Stimulated activated CD4-positive, alpha-beta T cell treated with anti-CD3 and anti-CD28 coated beads, Interleukin-15, amount 100 ng/mL, for 48 hours (primary cell): ENCODE measurements at places on chromosomes 6 and 20.

DNA sequence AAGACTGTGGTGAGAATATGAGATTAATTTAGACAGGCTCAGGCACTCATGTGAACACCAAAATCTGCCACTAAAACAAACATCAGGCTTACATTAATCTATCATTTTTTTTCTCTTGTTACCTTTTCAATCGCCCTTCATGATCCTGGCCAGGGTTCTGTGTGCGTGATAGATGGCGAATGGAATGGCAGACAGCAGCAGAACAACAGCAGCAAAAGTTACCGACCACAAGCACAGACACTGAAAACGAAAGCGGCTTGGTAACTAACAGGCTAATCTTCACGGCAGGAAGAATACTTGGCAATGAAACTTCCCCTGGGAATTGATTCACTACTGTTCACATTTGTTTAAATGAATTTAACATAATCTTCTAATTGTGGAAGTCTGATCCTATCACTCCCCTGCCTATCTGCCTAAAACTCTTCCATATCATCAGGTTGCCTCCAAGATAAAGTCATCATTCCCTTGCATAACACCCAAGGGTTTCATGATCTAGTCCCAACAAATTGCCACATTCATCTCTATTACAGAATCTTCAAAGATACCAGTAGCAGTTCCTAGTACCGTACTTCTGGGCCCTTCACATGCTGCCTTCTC is 28.7 kb downstream of the PTPRK start:
- DNase-seq = no peak

DNA sequence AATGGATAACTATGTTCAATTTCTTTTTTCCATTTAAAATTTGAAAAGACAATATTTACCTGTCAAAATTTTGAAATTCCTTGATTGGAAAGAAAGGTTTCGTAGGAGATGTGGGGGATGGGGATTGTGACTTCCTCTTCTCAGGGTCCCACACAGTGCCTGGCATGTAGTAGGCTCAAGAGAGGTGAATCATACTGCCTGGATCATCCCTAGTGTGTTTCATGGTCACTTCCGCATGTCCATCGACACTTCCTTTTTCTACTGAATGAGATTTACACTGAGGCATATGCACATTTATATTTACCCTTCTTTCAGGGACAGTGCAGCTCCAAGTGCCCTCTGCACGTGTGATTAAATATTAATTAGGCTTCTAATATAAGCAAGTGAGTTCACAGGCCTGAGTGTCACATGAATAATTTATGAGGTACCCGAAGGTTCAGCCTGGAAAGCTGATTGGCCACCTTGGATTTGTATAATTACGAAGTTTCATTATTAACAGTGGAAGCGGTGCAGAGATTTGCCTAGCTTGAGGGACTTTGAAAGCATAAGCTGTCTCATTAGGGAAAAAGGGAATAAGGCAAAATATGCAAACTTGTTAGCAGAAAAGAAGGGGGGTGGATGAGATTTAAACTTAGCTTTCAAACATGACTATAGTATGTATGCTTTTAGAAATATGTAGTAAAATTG is 177.5 kb upstream of the MMS22L start:
- DNase-seq = no peak

DNA sequence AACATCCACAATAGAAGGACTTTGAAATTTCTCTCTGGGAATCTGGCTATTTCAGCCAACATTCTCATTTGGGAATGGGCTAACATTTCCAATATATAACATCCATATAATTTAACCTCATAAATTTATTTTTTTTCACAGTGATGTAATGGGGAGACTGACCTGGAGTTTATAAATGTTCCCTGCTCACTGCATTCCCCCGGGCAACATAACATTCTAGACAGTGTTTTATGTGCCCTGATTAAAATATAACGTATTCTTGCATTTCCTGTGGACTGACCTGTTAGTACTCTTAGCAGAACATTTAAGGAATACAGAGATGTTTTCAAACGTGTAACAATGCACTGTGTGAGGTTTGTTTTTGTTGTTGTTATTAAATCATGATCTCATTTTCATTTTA is 20.9 kb downstream of the TSHZ2 start:
- DNase-seq = no peak

DNA sequence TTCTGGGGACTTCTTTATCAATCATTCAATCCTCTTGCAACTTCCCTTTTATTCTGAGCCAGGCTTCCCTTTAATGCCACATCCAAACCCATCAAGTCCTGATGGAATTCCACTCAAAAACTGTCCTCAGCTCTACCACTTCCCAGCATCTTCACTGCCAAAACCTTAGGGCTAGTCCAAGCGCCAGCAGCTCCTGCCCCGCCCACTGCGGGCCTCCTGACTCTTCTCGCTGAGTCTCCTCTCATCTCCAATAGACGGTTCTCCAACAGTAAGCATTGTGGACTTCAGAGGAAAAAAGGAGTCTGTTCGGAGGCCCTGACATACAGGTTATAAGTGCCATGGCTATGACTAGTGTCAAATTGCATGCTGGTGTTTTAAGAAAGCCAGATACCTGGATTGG is 38.7 kb upstream of the CNKSR3 start:
- DNase-seq = no peak

- no peak for DNase-seq
Measured at GRCh38 chr6:164832410-164832809, 477.0 kb downstream of the C6orf118 start.

DNA sequence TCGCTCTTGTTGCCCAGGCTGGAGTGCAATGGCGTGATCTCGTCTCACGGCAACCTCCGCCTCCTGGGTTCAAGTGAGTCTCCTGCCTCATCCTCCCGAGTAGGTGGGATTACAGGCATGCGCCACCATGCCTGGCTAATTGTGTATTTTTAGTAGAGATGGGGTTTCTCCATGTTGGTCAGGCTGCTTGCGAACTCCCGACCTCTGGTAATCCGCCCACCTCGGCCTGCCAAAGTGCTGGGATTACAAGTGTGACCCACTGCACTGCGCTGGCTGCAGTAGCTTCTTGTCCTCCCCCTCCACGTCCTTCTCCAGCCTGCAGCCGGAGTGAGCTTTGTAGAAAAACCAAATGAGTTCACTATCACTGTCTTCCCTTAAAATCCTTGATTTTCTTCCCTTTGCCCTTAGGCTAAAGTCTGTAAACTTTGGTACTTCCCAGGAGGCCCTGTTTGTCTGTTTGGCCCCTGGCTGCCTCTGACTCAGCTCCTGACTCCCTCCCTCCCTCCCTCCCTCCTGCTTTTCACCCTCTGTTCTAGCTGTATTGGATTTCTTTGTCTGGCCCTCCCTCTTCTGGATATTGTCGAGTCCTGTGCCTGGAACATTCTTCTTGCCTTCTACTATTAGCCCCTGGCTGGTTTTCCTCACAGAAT is 12.9 kb downstream of the PARD6B start:
- no peak for DNase-seq

- DNase-seq = no peak
Measured at GRCh38 chr6:157512382-157512682, 131.3 kb downstream of the ZDHHC14 start.

- DNase-seq = no peak
Measured at GRCh38 chr6:96394727-96395126, 126.9 kb upstream of the UFL1 start.

DNA sequence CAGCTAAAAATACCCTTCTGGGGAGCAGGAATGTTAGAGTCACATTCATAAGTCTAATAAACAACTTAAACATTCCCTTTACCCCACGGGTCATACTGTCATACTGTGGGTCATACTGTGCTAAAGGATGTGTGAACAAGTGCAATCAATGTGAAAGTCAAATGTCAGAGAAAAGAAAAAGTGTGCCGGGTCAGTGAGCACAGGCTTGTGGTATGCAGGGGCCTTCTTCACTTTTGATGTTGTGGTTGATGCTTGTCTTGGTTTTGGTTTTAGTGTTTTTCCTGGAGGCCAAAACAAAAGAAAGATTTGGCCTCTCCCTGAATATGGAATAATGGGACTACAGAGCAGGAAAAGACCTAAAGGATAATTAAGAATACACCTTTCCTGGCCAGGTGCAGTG is 267.9 kb upstream of the PLN start:
- no peak for DNase-seq

DNA sequence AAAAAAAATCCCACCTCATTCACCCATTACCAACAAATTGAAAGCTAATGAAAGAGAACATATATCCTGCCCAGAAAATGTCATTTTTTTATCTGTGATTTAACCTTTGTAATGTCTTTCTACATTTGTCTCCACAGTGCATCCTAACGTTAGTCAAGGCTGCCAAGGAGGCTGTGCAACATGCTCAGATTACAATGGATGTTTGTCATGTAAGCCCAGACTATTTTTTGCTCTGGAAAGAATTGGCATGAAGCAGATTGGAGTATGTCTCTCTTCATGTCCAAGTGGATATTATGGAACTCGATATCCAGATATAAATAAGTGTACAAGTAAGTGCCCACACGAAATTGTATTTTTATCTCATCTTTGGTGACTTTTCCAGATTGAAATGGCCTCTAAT is 30.0 kb downstream of the RSPO3 start:
- no peak for DNase-seq

GRCh38 chr20:12595841-12596240 is 412.9 kb upstream of the SPTLC3 start:
- DNase-seq = no peak

- no peak for DNase-seq
Measured at GRCh38 chr6:20669571-20670314, 135.5 kb downstream of the CDKAL1 start.

GRCh38 chr6:125959041-125959440 is 2.5 kb downstream of the HINT3 start:
- no peak for DNase-seq

DNA sequence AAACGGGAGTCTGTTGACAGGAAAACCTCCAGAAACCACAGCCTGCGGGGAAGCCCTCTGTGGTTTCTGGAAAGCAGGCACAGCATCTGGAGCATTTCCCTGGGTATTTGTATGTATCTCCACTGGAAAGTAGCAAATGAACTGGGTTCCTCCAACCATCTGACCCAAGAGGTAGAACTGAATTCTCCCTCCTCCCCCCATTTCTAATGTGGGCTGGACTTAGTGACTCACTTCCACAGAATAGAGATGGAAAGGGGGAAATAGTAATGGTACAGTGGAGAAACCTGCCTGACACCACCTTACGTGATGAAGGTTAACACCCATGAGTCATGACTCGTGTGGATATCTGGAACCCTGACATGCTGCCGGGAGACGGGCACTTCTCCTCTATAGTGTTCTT is 51.9 kb upstream of the XRN2 start:
- peak; percentile 38 for DNase-seq
